ENCODE measurements at places on chromosomes 12 and 14.

- no peak for DNase-seq
- H3K4me1 ChIP-seq = no peaks in the 10 kb centered on the region
- H3K27ac ChIP-seq = no peak overlapping the region
- H3K36me3 ChIP-seq = no peaks in the 10 kb centered on the region
- H3K4me3 ChIP-seq = no peak overlapping the region
- H3K27me3 ChIP-seq = no peaks in the 10 kb centered on the region
Observed at GRCh38 chr12:16224196-16224595, 53.3 kb downstream of the SLC15A5 start.

- no peak for DNase-seq
- H3K27me3 ChIP-seq = no peaks in the 10 kb centered on the region
- peak overlapping the region; percentile 83 for H3K27ac ChIP-seq
- peak overlapping the region; percentile 50 for H3K4me3 ChIP-seq
Observed at GRCh38 chr14:68377006-68377405, 415.9 kb downstream of the ZFP36L1 start.

DNA sequence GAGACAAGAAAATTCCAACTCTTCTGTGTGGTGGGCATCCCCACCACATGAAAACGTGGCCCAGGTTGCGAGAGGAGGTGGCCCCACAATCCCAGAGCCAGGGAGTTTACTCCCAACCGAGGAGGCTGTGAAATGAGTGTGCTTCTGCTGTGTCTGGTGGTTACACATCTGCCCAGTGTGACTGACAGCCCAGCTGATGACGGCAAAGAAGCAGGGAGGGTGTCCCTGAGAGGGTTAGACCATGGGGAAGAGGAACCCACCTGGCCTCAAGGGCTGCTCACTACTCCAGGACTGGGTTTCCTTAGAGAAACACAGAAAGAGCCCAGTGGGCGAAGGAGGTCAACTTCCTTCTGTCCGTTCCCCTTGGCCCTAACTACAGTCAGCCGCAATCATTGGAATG, 24.6 kb downstream of the ZFP36L1 start:
- H3K27me3 ChIP-seq = no peaks in the 10 kb centered on the region
- no peak for DNase-seq
- no peaks in the 10 kb centered on the region for H3K36me3 ChIP-seq
- H3K27ac ChIP-seq = no peak overlapping the region

- DNase-seq = no peak
- H3K4me3 ChIP-seq = no peak overlapping the region
- no peak overlapping the region for H3K27ac ChIP-seq
- peaks cover 11% of the 10 kb centered on the region for H3K27me3 ChIP-seq
- H3K36me3 ChIP-seq = no peaks in the 10 kb centered on the region
- no peaks in the 10 kb centered on the region for H3K4me1 ChIP-seq
Observed at GRCh38 chr14:66116732-66117131, 369.4 kb upstream of the CCDC196 start.

DNA sequence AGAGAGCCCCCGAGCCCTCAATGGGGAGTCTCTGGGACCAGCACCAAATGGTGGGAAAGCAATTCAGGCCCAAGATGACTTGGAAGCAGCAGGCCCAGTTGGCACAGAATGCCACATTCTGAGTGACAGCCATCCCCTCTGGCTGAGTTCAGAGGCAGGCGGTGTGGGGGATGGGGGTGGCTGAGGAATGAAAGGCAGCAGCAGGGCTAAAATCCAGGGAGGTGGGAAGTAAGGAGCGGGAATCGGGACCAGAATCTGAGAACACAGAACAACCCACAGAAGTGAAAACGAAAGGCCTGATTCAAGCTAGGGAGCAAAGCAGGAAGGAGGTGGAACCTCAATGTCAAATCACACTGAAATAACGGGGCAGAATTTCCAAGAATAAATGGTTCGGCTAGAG, 171.2 kb downstream of the CALM1 start:
- H3K27ac ChIP-seq = no peak overlapping the region
- H3K4me3 ChIP-seq = no peak overlapping the region
- H3K27me3 ChIP-seq = no peaks in the 10 kb centered on the region
- no peaks in the 10 kb centered on the region for H3K4me1 ChIP-seq
- no peak for DNase-seq

GRCh38 chr12:131229426-131230339, 276.0 kb downstream of the ADGRD1 start:
- no peak overlapping the region for H3K4me3 ChIP-seq
- no peaks in the 10 kb centered on the region for H3K4me1 ChIP-seq

- no peak overlapping the region for H3K27ac ChIP-seq
- H3K36me3 ChIP-seq = no peaks in the 10 kb centered on the region
- no peaks in the 10 kb centered on the region for H3K4me1 ChIP-seq
- H3K4me3 ChIP-seq = no peak overlapping the region
- H3K27me3 ChIP-seq = no peaks in the 10 kb centered on the region
Observed at GRCh38 chr12:34625116-34625515, 602.8 kb downstream of the ALG10 start.

DNA sequence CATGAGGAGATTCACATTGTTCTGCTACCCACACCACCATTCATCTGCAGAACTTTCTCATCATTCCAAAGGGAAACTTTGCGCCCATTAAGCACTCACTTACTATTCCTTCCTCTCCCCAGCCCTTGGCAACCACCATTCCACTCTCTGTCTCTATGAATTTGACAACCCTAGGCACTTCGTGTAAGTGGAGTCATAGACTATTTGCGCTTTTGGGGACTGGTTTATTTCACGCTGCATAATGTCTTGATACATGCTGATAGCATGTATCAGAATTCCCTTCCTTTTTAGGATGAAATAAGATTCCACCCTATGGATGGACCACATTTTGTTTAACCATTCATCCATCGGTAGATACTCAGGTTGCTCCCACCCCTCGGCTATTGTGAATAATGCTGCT, 4.5 kb upstream of the EML1 start:
- H3K4me1 ChIP-seq = peaks cover 4% of the 10 kb centered on the region
- H3K27me3 ChIP-seq = peaks cover 28% of the 10 kb centered on the region
- H3K36me3 ChIP-seq = no peaks in the 10 kb centered on the region
- no peak overlapping the region for H3K27ac ChIP-seq

GRCh38 chr12:88946372-88946997, 366.2 kb upstream of the KITLG start:
- H3K27me3 ChIP-seq = peaks cover 1% of the 10 kb centered on the region
- no peaks in the 10 kb centered on the region for H3K36me3 ChIP-seq
- no peak overlapping the region for H3K27ac ChIP-seq
- no peak for DNase-seq
- no peak overlapping the region for H3K4me3 ChIP-seq

DNA sequence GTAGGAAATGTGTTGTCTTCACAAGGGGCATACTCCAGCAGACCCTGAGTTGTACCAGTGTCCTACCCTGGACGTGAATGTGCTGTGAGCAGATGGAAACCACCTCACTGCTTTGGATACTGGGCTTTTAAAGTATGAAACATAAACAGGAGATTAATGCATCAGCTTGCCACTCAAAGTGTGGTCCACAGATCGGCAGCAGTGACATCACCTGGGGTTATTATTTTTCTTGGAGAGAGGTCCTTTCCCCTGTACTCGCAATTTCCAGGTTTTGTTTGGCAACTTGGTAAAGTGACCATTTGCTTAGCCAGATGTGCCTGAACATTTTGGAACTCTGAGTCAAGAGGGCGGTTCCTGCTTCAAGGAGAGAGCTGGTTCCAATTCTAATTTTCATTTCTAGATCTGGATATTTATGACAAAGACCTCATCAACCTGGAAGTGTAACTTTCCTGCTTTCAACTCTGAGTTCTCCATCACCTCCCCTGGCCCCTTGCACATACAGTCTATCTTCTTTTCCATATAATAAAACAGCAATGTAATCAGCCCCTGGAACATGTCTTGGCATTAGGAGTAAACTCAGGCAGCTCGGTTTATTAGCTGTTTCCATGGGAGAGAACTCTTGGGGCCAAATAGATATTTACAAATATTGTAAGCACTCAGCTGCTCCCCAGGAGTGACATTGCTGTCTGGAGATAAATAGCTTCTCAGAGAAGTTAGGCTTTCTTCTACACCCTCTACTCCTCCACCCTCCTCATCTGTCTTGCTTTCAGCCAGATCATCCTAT, 237.0 kb upstream of the TBX3 start:
- H3K27me3 ChIP-seq = no peaks in the 10 kb centered on the region
- no peak for DNase-seq
- no peak overlapping the region for H3K4me3 ChIP-seq
- H3K4me1 ChIP-seq = no peaks in the 10 kb centered on the region
- no peaks in the 10 kb centered on the region for H3K36me3 ChIP-seq
- H3K27ac ChIP-seq = no peak overlapping the region

GRCh38 chr12:101566318-101566717, 28.5 kb upstream of the MYBPC1 start:
- no peak overlapping the region for H3K4me3 ChIP-seq
- H3K27me3 ChIP-seq = peaks cover 7% of the 10 kb centered on the region
- peaks cover 4% of the 10 kb centered on the region for H3K4me1 ChIP-seq
- DNase-seq = no peak
- H3K27ac ChIP-seq = no peak overlapping the region

Data from activated B cell treated with CpG ODN at 0.5 μM for 24 hours (primary cell).